ENCODE measurements at places on chromosomes 6 and 20. TPM values are rescaled to one million over a fixed set of nuclear protein-coding genes. Genes with fewer than 3 reads are reported as not detected.

The ARFRP1 gene
- total RNA-seq = 26.9 TPM

The FLRT3 gene
- total RNA-seq = 2.0 TPM

The EHMT2 gene
- total RNA-seq = 25.6 TPM

The SLC16A10 gene
- total RNA-seq = 0.44 TPM

The DPPA5 gene
- total RNA-seq = not detected

The ENPP5 gene
- total RNA-seq = not detected

The ECT2L gene
- total RNA-seq = not detected

The EYA2 gene
- 3.2 TPM for total RNA-seq

The DNAH8 gene
- total RNA-seq = not detected

Data from A549 treated with CpdA at 1 μM for 4 hours (cell line).